ENCODE measurements at places on chromosomes 3 and 15.
A peak's percentile ranks its signal among the peaks of the same experiment; 100 is the strongest.

GRCh38 chr15:70788114-70789049 is 25.0 kb upstream of the UACA start:
- DNase-seq: no peak

GRCh38 chr3:69491975-69492374 is 106.1 kb upstream of the FRMD4B start:
- no peak for DNase-seq

GRCh38 chr3:26353097-26353496 is 269.5 kb upstream of the LRRC3B start:
- DNase-seq: no peak

DNA sequence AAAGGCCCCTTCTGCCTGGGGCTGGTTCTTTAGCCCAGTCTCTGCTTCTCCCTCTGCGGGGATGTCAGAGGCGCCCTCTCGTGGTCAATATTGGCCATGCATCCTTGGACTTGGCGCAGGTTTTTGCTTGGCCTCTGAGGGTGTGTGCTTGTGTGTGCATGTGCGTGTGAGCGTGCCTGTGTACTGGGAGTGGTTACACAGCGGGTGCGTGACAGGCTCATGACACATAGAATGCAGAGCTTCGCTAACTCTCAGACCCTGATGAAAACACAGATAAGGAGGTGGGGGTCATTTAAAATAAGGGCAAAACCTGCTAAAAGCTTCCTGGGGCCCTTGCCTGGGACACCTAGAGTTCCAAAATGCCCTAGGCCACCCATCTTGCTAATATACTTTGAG is 160.9 kb downstream of the SMAD6 start:
- peak; percentile 85 for DNase-seq

- DNase-seq: no peak
Measured at GRCh38 chr3:70726961-70727360, 414.5 kb upstream of the MDFIC2 start.

DNA sequence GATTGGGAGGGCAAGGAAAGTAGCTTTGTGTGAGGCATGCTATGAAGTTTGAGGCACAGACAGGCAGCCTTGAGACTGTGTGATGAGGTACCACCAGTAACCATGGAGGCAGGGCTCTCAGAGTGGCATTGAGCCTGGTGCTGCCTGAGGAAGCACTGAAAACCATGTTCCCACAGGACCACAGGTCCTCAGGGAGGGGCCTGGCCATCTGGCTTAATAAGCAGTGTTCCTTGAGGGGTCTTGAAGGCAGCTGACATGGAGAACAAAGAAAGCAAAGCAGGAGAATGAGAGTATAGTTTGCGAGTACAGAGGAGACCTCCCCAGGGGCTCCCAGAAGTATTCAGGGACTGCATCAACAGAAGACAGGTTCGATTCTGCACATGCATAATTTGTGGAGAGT is 346.6 kb downstream of the EPHB1 start:
- DNase-seq: no peak

DNA sequence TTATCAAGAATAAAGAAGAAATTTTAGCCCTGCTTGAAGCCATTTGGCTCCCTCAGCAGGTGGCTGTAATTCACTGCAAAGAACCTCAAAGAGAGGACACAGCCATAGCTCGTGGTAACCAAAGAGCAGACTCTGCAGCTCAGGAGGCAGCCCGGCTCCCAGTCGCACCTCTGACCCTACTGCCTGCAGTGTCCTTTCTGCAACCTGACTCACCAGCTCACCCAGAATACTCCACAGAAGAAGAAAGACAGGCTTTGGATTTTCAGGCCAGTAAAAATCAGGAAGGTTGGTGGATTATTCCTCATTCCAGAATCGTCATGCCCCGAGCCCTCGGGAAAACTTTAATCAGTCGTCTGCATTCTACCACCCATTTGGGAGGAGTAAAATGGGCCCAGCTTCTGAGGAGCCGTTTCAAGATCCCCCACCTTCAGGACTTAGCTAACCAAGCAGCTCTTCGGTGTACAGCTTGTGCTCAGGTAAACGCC is 38.6 kb downstream of the ZBTB11 start:
- DNase-seq: no peak

GRCh38 chr3:18301781-18302180 is 123.4 kb downstream of the SATB1 start:
- DNase-seq: no peak

GRCh38 chr3:151818361-151818760 is 4.4 kb downstream of the AADAC start:
- DNase-seq: no peak

DNA sequence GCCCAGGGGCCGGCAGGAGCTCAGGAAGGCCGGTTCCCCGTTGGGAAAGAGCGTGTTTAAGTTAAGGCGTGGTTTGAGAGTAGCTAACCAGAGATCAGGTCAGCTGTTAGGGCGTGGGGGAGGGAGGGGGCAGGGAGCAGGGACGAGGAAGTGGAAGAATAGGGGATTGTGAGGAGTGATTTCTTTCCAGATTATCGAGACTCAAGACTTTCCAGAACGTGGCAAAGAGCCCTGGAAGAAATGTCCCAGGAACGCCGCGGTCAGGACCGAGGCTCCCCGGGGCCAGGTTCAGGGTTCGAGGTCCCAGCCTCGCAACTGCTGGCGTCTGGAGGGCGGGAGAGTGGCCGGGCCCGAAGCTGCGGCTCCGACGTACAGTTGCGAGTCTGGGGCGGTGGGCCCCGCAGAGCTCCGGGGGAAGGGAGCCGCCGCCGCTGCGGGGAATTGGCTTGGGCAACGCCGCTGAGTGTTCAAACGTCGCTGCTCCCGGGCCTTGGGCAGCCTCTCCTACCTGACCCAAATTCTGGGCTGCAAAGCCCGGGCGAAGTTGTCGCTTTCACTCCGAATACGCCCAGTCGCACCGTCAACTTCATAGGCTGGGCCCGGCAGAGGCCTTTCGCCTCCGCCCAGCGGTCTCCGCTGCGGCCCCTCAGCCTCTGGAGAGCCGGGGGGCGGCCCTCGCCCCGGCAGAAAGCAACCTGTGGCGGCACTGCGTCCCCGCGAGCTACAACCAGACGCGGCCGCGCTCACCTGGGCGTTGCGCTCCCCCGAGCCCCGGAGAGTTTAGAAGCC is 9.5 kb downstream of the ISL2 start:
- peak; percentile 39 for DNase-seq

DNA sequence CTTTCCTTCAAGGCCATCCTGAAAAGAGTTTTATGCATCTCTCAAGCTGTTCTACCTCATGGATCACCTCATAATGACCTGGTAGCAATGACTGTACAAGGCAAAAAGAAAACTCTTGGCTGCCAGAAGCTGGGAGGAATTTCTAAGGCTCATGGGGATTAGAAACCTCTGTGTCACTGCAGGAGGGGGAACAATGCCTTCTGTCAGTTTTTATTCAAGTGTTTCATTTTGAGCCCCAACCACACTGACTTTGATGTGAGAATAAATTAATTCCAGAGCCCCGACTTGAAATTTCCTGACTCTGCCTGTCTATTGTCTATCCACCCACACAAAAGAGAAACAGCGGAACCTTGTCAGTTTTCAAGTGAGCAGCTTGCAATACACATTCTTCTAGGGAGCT is 58.7 kb upstream of the MRPL3 start:
- no peak for DNase-seq

- DNase-seq: no peak
Measured at GRCh38 chr15:25543196-25543595, 104.4 kb upstream of the UBE3A start.

DNA sequence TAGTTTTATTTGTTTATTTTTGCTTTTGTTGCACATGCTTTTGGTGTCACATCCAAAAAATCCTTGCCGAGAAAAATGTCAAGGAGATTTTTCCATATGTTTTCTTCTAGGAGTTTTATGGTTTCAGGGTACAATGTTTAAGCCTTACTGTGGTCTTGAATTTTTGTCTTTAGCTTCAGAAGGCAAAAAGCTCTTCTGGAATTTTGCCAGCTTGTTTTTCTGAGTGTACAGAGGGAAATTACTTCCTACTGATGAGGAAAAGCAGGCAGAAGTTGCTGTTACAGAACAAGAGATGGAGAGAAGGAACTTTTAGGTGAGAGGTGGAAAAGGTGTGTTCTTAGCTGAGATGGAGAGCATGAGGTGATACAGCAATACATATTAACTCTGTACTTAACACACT is 59.6 kb downstream of the UBE2E2 start:
- DNase-seq: no peak

GRCh38 chr3:111954228-111954990 is 24.4 kb upstream of the ABHD10 start:
- no peak for DNase-seq

- no peak for DNase-seq
Measured at GRCh38 chr3:194046995-194047645, 88.8 kb upstream of the HES1 start.

DNA sequence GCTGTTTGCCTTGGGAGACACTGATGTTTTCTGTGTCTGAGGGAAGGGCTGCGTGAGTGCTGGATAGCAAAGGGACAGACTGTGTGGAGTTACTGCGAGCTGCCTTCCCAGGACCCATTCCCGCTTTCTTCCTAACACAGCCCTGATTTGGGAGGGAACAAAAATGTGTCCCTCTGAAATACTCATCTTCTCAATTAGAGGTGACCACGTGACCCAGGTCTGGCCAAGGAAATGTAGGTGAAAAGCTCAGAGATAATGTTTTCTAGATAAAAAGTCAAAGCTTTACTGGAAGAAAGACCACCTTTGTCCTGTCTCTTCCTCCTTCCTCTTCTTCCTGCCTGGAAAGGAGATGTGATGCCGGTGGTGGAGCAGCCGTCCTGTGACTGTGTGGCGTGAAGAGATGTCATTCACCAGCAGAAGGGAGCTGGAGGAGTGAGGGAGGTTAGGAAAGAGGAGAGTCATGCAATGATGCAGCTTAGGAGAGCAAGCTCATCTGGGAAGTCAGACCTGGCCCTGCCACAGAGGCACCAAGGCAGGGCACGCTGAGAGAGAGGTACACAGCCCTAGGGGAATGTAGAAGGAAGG is 105.6 kb downstream of the CHSY1 start:
- DNase-seq: no peak

DNA sequence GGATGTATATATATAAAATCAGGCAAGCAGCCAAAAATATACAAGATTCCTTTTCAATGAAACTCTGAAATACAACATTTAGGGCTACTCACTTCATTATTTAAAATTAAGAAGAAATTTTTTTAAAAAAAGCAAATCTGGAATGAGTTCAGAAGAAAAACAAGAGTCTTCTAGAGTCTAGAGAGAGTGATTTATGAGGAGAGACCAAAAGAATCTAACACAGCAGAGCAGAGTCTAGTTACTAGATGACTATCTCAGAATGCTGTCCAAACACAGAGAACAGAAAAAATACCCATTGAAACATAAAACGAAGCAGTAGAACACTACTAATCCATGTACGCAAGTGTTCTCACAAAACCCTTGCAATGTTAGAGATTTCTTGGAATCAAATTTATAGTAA is 275.2 kb upstream of the CBLB start:
- no peak for DNase-seq

DNA sequence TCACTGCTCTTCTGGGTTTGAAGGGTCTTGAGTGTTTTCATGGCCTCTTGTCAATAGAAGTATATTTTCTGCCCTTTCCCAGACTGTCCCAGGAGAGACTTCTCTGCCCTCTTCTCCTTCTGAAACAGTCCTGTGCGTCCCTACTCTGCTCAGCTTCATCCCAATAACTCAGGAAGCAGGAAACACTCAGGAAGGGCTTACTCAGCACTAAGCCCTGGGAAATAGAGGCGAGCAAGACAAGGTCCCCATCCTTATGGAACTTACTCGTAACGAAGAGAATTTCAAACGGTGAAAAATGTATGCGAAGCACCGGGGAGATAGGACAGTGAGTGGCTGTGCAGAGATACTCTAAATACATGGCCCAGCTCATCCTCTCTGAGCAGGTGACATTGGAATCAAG is 52.8 kb upstream of the TFRC start:
- no peak for DNase-seq

All from HEK293T (cell line).